ENCODE measurements at places on chromosomes 2 and 18.
A peak's percentile ranks its signal among the peaks of the same experiment; 100 is the strongest.

DNA sequence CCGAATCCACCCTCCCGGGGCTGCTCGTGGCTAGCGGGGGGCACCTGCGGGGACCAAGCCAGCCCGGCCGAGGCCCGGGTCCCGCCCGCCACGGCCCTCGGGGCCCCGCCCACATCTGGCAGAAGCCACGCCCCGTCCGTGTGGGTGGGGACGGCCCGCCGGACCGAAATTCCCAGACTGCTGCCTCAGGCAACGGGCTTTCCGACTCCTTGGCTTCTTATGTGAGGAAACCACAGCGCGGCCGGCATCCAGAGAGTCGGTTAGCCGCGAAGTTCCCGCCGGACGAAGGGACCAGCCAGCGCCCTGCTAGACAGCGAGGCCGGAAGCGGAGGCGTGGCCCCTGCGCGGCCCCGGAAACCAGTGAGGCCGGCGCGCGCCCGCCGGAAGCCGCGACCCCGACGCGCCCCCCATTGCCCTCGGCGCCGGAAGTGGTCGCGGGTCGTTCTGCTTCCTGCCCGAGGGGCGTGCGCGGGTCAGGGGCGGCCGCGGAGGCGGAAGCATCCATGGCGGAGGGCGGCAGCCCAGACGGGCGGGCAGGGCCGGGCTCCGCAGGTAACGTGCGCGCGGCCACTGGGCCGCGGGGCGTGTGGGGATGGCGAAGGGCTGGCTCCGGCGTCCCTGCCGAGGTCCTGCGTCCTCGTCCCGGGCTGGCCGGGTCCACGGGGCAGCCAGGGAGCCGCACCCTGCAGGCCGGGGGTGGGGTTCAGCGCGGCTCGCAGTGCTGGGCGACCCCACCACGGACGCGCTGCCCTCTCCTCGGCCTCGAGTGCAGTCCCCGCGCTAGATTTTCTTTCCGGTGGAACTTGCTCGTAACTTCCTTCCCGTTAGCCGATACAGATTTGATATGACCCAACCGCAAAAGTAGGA, at the start of gene ASB1:
Gene ASB1, plus strand, starts transcription at position 360 of the 867 bp plus-strand sequence. Its CDS starts 144 bp downstream, at position 504.
- peak; percentile 47 for DNase-seq

- DNase-seq, result no peak
Observed at GRCh38 chr2:38446418-38446817, 69.3 kb upstream of the ATL2 start.

DNA sequence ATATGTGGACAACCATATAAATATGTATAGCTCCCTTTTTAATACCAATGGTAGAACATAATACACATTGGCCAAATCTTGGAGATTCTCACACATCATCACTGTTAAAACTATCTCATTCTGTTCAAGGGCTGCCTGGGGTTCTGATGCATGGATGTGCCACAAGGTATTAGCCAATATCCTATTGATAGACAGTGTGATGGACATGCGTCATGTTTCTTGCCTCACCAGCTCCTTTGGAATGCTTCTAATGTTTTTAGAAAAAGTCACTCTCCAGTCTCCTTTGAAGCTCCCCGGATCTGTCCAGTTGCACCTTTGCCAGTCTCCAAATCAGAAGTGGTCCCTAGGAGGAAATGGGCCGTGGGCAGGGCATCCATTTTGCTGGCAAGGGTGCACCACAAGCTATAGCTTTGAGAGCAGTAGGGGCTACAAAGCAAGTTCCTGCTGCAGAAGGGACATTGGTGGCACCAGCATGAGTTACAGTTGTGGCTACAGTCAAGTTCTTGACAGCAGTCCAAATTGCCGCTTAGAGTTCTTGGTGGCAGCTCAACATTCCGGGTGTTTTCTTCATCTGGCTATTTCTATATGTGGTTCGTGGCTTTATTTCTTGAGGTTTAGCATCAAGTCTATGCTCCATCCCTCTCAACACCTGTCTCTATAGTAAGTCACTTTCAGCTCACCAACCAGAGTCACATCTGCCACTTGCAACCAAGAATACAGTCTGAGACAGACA, 25.1 kb upstream of the ATRAID start:
- DNase-seq, result no peak

GRCh38 chr2:168184681-168185513, 62.5 kb downstream of the STK39 start:
- no peak for DNase-seq

GRCh38 chr18:13216711-13217465, 1.7 kb upstream of the LDLRAD4 start:
- no peak for DNase-seq

DNA sequence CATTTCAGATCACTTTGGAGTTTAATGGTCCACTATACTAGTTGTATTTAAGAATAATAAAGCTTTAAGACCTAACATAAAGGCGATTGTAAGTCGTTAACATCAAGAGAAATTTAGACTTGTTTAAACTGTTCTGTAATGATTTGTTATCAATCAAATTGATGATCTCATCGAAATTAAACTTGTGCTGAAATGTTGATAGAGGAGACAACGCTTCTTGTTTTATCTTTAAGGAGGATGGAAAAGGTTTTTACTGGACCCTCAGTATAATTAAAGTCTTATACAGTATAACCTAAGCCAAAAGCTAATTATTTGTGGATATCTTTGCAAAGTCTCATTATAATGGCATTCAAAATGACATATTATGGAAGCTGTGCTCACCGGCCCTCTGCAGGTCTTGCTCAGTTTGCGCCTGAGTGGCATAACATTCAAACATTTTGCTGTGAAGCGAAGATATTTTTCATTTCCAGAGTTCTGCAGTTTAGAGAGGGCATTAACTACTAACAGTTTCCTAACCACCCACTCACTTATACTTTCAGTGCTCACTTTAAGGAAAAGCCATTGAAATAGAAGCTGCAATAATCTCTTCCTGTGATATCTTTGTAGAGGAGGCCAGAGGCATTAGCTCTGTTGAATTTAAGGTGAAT, 1.4 kb upstream of the SERTAD2 start:
- DNase-seq, result no peak

DNA sequence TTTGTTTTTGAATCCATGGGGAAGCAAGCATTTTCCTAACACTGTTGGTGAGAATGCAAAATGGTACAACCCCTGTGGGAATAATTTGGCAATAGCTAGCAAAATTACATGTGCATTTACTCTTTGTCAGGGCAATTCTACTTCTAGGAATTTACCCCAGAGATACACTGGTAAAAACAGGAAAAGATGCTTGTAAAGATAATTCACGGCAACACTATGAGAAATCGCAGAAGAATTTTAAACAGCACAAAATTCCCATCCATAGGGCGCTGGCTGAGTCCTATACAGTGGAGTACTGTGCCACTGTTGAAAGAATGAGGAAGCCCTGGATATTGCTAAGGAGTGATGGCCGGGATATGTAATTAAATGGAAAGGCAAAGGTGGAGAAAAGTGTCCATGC, 75.8 kb downstream of the DGKD start:
- DNase-seq, result no peak

- DNase-seq, result no peak
Observed at GRCh38 chr2:30714811-30715709, 92.2 kb downstream of the CAPN13 start.

DNA sequence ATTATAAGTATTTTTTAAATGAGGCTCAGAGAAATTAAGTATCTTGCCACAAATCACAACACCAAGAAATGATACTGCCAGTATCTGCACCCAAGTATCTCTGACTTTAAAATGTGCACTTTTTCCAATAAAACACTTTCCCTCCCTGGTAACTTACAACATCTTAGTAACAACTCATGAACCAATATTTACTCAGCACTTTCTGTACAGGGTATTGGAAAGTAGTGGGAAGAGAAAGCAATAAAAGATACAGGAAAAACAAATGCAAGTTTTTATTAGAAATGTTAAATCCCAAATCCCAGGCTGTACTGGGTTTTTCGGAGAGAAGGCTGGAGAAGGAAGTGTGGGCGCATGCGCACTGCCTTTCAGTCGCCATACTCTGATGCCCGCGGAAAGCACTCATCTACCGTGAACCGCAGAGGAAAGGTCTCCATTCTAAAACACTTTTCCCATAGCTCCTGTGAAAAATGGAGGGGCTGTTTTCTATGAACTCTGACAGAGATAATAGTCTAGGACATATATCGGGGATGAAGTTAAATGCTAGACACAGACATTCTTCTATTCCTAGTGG, 52.1 kb downstream of the L3MBTL4 start:
- DNase-seq, result no peak

GRCh38 chr18:72652990-72653593, 109.0 kb upstream of the CBLN2 start:
- DNase-seq, result no peak

- no peak for DNase-seq
Observed at GRCh38 chr2:46801731-46802664, 113.6 kb downstream of the MCFD2 start.

DNA sequence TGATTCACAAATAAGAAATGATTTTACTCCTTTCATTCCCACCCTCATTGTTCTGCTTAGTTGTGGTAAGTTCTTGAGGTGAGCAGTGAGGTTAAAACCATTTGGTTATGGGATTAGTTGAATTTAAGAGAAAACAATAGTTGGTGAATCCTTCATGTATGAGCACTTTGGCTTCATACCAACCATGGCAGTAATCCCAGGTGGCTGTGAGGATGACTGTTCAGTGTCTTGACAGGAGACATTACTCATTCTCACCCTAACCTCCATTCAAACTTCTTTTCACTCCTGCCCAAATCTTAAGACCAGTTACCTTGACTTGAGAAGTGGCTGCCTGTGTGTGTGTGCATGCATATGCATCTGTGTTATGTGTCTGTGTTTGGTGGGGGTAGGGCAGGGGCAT, 143.1 kb downstream of the SETBP1 start:
- DNase-seq, result no peak

Measured in stimulated activated CD4-positive, alpha-beta T cell treated with anti-CD3 and anti-CD28 coated beads, Interleukin-1b, Interleukin-23, amount 100 ng/mL, for 1 hour (primary cell).